ENCODE measurements at places on chromosomes 1 and 21. TPM values are rescaled to one million over a fixed set of nuclear protein-coding genes. Genes with fewer than 3 reads are reported as not detected.
A peak's percentile ranks its signal among the peaks of the same experiment; 100 is the strongest.

DNA sequence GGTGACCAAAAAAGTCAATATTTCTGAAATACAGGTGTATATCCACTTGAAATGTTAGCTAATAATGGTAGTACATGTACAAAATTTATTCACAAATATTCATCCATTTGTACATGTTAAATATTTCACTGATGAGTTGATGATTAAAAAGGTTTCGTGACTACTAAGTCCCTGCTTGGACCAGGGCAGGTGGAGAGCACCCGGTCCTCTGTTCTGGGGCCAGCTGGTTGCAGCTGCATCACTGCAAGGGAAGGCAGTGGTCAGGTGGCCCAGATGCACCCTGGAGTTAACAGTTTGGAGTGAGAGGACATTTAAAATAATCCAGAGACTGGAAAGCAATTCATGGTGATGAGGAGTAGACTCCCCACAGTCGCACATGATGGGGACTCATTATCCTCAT is 141.2 kb downstream of the ZBTB18 start:
- H3K27me3 ChIP-seq, result no peaks in the 10 kb centered on the region
- H3K27ac ChIP-seq, result no peak overlapping the region
- H3K4me1 ChIP-seq, result no peaks in the 10 kb centered on the region
- no peak for DNase-seq
- H3K4me3 ChIP-seq, result no peak overlapping the region

DNA sequence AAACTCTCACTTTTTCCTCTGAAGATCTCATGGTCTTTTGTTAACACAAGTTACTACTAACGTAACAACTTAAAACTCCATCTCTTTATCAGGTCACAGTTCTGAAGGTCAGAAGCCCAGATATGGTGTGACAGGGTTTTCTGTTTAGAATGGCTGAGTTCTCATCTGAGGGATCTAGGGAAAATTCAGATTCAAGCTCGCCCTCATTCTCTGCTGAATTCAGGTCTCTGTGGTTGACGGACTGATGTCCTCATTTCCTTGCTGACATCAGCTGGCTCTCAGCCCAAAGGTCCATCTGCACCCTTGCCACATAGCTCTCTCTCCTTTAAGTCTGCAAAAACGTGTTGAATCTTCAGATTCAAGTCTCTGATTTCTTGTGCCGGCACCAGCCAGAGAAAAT is 6.1 kb upstream of the NTPCR start:
- no peaks in the 10 kb centered on the region for H3K36me3 ChIP-seq
- no peak overlapping the region for H3K4me3 ChIP-seq
- no peaks in the 10 kb centered on the region for H3K27me3 ChIP-seq
- H3K4me1 ChIP-seq, result peaks cover 20% of the 10 kb centered on the region
- H3K27ac ChIP-seq, result no peak overlapping the region

- no peak overlapping the region for H3K27ac ChIP-seq
- no peaks in the 10 kb centered on the region for H3K27me3 ChIP-seq
- no peak overlapping the region for H3K4me3 ChIP-seq
- no peak for DNase-seq
- no peaks in the 10 kb centered on the region for H3K36me3 ChIP-seq
Observed at GRCh38 chr1:204045430-204045829, 27.5 kb upstream of the SOX13 start.

GRCh38 chr21:17488620-17489019 is 24.2 kb upstream of the CXADR start:
- DNase-seq, result no peak
- H3K36me3 ChIP-seq, result no peaks in the 10 kb centered on the region
- H3K27ac ChIP-seq, result no peak overlapping the region
- no peaks in the 10 kb centered on the region for H3K27me3 ChIP-seq
- no peak overlapping the region for H3K4me3 ChIP-seq

DNA sequence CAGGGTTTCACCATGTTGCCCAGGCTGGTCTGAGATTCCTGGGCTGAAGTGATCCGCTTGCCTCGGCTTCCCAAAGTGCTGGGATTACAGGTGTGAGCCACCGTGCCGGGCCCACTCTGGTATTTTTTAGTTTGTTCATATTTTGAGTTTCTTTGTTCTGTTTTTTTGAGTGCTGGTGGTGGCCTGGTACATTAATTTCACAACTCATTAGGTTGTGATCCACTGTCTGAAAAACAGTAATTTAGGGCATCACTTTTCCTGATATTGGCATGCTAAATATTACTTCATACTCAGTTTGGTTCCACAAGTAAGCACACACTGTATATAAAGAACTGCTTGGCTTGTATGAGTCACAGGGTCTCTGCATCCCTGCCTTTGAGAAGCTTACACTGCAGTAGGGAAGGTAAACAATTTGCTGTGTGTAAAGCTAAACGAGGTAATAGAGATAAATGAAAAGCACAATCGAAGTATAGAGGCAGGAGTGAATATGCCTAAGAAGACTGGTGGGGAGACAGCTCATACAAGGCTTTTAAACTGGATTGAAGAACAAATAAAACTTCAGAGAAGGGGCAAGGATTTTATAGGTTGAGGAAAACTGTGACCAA is 7.7 kb downstream of the SNX27 start:
- DNase-seq, result peak; percentile 56
- H3K36me3 ChIP-seq, result no peaks in the 10 kb centered on the region
- H3K27me3 ChIP-seq, result no peaks in the 10 kb centered on the region
- peak overlapping the region; percentile 41 for H3K27ac ChIP-seq
- peaks cover 7% of the 10 kb centered on the region for H3K4me1 ChIP-seq

GRCh38 chr1:202009326-202010179 is 834 bp upstream of the ELF3 start:
- H3K4me1 ChIP-seq, result peaks cover 30% of the 10 kb centered on the region
- peaks cover 12% of the 10 kb centered on the region for H3K36me3 ChIP-seq
- no peaks in the 10 kb centered on the region for H3K27me3 ChIP-seq
- DNase-seq, result peak; percentile 89

DNA sequence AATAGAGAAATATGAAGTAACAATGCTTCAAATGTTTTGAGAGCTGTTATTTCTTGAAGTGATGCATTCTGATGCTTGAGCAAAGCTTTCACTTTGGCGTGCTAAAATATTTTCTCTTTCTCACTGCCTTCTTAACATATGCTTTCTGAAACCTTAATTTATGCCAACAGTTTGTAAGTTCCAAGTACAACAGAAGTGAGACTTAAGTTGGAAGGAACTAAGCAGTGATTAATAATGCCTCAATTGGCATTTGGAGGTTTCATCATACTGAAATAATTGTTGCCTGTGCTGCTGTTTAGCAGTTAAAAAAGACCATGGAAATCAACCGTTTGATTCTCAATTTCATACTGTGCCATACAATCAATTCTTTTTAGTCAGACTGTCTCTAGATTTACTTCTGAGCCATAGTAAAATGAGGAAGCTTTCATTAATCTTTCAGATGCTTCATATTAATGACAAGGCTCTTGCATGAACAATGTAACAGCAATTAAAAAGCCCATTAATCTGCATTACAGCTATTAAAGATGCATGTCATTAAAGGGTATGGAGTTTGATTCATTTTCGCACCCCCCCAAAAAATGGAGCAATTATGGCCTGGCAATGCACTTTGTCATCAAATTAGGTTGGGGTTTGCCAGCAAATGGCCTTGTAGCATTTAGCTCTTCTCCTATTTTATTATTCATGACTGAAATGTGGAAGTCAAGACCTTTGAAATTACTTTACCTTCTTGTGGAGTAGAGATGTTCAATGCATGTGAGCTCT is 375.3 kb downstream of the USH2A start:
- no peaks in the 10 kb centered on the region for H3K36me3 ChIP-seq
- no peak for DNase-seq
- no peaks in the 10 kb centered on the region for H3K27me3 ChIP-seq
- H3K4me1 ChIP-seq, result no peaks in the 10 kb centered on the region
- H3K27ac ChIP-seq, result no peak overlapping the region

DNA sequence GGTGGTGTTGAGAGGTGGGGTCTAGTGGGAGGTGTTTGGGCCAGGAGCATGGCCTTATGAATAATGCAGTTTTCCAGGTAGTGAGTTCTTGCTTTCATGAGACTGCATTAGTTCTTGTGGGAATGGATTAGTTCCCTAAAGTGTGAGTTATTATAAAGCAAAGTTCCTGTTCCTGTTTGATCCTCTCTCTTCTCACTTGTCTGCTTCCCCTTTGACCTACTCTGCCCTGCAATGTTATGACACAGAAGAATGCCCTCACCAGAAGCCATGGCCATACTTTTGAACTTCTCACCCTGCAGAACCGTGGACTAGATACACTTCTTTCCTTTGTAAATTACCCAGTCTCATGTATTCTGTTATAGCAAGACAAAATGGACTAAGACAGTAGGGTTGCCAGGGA is 53.6 kb downstream of the MAP3K7CL start:
- H3K4me3 ChIP-seq, result no peak overlapping the region
- no peak for DNase-seq
- no peaks in the 10 kb centered on the region for H3K27me3 ChIP-seq

DNA sequence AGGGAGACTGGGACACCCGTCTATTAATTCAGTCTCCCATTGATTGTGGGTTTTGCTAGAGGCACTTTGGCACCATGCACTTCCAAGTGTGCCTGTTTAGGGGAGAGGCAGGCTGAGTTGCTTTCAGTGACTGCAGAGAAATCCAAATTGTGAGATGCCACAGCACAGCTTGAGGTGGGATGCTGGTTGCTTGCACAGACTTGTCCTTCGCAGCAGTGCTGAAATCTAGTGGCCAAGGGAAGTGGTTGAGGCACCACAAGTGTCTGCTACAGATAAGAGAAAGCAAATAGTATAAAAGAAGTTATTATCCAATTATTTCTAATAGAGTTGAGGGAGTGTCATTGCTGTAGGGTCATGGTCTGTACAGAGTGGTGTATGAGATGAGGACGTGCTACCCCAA is 40.0 kb upstream of the APP start:
- DNase-seq, result no peak
- H3K27ac ChIP-seq, result no peak overlapping the region
- no peaks in the 10 kb centered on the region for H3K4me1 ChIP-seq

DNA sequence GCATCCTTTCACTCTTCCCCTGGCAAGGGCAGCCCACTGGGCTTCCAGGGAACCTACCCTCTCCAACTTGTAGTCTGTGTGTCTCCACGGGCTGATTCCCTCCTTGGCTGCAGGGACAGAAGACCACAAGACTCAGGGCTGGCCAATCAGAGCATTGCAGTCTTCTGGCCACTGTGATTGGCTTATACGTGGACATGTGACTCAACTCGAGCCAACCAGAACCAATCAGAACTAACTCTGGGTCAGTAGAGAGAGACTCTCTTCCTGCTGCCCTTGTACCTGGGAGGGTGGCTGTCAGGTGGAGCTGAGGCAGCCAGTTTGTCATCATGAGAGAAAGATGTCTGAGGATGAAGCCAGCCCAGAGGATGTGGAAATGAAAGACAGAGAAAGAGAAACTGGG is 64.0 kb downstream of the DHRS3 start:
- H3K27me3 ChIP-seq, result no peaks in the 10 kb centered on the region
- no peak overlapping the region for H3K4me3 ChIP-seq
- H3K4me1 ChIP-seq, result peaks cover 11% of the 10 kb centered on the region
- no peaks in the 10 kb centered on the region for H3K36me3 ChIP-seq

- no peaks in the 10 kb centered on the region for H3K36me3 ChIP-seq
- no peaks in the 10 kb centered on the region for H3K27me3 ChIP-seq
- DNase-seq, result no peak
- H3K4me3 ChIP-seq, result no peak overlapping the region
- peaks cover 17% of the 10 kb centered on the region for H3K4me1 ChIP-seq
Observed at GRCh38 chr1:228363686-228364067, 43.0 kb downstream of the TRIM11 start.

GRCh38 chr1:19073311-19074186 is 117.1 kb upstream of the IFFO2 start:
- no peak overlapping the region for H3K27ac ChIP-seq
- no peaks in the 10 kb centered on the region for H3K27me3 ChIP-seq
- peaks cover 53% of the 10 kb centered on the region for H3K36me3 ChIP-seq
- no peak for DNase-seq
- H3K4me3 ChIP-seq, result no peak overlapping the region

DNA sequence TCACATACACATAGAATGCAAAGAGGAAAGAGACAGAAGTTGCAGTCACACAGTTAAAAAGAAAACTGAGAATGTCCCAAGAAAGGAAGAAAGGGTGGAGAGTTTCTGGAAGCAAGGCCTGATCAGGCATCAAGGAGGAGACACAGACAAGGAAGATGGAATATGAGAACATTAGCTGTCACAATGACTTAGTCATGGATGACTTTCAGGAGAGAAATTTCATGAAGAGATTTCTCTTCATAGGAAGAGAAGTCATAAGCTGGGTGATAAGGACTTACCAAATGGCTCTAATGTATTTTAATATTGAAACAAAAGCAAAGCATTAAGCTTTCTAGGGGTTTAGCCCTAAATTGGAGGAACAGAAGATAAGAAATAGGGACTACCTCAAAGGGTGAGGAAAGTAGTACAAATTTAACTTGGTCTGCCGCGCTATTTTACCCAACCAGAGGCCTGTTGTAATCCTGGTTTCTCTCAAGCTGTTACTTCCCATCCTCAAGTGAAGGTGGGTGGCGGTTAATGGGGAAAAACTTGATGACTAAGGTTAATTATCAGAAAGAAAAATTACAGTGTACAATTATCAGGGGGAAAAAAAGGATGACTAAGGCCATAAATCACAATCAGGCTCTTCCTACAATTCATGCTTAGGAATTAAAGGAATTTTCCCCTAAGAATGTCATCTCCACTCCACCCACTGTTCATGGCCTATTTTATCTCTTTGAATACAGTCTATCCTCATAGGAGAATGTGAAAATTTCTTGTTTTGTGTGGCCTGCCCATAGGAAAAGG is 93.9 kb upstream of the ADGRL2 start:
- H3K4me3 ChIP-seq, result no peak overlapping the region
- no peak for DNase-seq
- H3K27ac ChIP-seq, result no peak overlapping the region

DNA sequence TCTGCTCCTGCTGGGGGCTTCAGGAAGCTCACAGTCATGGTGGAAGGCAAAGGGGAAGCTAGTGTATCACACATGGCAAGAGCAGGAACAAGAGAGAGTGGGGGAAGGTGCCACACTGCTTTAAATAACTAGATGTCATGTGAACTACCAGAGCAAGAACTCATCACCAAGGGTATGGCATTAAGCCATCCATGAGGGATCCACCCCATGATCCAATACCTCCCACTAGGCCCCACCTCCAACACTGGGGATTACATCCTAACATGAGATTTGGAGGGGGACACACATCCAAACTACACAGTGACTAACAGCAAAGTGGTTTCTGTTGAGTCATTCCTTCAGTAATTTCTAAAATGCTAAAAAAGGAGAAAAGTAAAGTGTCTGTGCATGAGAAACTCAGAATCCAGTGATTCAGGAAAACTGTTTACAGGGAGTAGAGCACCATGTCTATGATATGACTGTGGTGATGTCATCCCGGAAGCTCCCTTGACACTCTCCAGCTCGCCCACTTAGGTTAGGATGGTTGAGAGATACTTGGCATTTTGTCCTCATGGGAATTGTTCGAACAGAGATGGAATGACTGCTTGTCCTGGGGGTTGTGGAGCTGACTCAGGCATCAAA is 50.3 kb downstream of the CHD1L start:
- H3K27me3 ChIP-seq, result no peaks in the 10 kb centered on the region
- H3K4me3 ChIP-seq, result no peak overlapping the region
- no peak for DNase-seq
- no peak overlapping the region for H3K27ac ChIP-seq
- no peaks in the 10 kb centered on the region for H3K4me1 ChIP-seq
- H3K36me3 ChIP-seq, result peaks cover 49% of the 10 kb centered on the region

- no peaks in the 10 kb centered on the region for H3K36me3 ChIP-seq
- H3K4me3 ChIP-seq, result no peak overlapping the region
- H3K4me1 ChIP-seq, result peaks cover 17% of the 10 kb centered on the region
- no peaks in the 10 kb centered on the region for H3K27me3 ChIP-seq
Observed at GRCh38 chr1:161139766-161140165, 7.3 kb upstream of the DEDD start.

SH3BGRL3 gene
- total RNA-seq, result 23.0 TPM

FCRLB gene
- total RNA-seq, result 3.0 TPM

PLA2G2F gene
- total RNA-seq, result not detected

EFNA4 gene
- total RNA-seq, result 36.0 TPM

HTR6 gene
- not detected for total RNA-seq

SPATA21 gene
- total RNA-seq, result not detected

TNFAIP8L2 gene
- 0.45 TPM for total RNA-seq

EPRS1 gene
- total RNA-seq, result 39.1 TPM

DCDC2B gene
- not detected for total RNA-seq

NOS1AP gene
- total RNA-seq, result 4.9 TPM
